ENCODE measurements at places on chromosomes 16 and 17.

DNA sequence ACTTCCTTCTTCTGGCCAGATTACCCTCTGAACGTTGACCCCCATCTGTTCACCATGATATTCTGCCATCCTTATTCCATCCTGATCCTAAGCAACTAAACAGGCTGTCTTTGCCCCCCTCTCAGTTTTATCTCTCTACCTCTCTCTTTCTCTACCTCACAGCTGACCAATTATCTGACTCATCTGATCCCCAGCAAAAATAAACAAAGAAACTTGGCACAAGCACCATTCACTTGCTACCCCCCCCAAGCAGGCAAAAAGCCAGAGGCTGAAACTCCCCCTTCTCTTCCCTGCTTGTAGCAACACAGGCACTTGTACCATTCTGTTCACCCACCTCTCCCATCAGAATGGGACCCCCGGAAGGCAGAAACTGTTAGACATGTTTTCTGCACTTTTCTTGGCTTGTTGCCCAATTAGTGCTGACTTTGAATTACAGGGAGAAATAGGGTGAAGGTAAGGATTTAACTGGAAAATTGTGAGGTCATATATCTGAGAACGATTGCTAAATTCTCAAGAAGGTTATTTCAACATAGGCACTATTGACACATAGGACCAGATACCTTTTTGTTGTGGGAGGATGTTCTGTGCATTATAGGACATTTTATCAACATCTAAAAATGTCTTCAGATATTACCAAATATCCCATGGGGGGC is 163.2 kb downstream of the TOX3 start:
- DNase-seq = no peak

DNA sequence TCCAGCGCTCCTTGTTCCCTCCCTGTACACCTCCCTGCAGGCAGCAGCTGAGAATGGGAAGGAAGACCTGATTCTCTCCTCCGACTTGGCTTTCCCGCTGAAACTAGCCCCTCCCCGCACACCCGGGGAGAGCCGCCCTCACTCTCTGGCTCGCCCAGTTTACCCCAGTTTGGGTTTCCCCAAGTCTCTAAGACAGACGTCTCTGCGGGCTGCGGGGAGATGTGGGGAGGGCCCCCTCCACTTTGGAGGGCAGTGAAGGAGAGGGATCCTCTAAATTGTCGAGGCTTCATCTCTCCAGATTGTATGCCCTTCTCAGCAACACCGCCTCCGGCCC is 797 bp downstream of the GRB7 start:
- peak; percentile 33 for DNase-seq

DNA sequence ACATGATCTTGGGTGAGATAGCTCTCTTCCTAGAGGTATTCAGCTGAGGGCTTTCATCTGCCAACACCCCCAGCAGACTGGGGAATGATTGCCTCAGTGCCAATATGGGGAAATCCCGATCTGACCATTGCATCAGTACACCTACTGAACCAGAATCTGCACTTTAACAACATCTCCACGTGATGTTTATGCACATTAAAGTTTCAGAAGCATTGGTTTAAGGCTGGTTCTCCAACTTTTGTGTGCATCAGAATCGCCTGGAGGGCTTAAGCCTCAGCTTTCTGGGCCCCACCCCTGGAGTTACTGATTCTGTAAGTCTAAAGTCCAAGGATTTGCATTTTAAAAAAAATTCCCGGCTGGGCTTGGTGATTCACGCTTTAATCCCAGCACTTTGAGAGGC is 123.6 kb upstream of the MED13 start:
- no peak for DNase-seq

GRCh38 chr16:23502466-23502865 is 7.8 kb downstream of the GGA2 start:
- DNase-seq = no peak

DNA sequence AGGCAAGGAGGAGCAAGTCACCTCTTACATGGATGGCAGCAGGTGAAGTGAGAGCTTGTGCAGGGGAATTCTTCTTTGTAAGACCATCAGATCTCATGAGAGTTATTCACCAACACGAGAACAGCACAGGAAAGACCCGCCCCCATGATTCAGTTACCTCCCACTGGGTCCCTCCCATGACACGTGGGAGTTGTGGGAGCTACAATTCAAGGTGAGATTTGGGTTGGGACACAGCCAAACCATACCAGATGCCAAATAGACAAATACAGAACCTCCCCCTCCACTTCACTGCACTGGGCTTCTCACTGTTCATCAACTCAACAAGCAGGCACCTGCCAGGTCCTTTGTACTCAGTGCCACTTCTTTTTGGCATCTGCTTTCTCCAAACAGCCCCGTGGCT is 100.2 kb downstream of the WSCD1 start:
- DNase-seq = no peak

DNA sequence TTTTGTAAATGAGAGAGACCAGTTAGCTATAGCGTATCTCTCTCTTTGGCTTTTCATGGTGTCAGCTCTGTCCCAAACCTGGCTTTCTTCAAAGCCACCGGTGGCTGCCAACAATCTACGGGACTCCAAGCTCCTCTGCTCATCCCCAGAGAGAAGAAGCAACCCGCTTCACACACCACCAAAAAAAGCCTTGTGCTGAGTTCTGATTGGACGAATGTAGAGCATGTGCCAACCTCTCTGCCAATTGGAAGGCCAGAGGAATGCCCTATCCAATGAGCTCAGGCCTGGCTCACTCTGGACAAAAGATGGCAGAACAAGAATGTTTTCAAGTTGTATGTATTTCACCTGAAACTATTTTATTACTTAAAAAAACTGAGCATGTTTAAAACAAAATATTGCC is 202.4 kb downstream of the C16orf95 start:
- no peak for DNase-seq

GRCh38 chr17:50129728-50130558 is at the start of gene SAMD14:
Gene SAMD14, minus strand, starts transcription at chr17:50130160. Its CDS starts 5,201 bp downstream, at chr17:50124959.
- DNase-seq = peak; percentile 53

- DNase-seq = no peak
Observed at GRCh38 chr17:50837980-50838954, 2.9 kb downstream of the WFIKKN2 start.

DNA sequence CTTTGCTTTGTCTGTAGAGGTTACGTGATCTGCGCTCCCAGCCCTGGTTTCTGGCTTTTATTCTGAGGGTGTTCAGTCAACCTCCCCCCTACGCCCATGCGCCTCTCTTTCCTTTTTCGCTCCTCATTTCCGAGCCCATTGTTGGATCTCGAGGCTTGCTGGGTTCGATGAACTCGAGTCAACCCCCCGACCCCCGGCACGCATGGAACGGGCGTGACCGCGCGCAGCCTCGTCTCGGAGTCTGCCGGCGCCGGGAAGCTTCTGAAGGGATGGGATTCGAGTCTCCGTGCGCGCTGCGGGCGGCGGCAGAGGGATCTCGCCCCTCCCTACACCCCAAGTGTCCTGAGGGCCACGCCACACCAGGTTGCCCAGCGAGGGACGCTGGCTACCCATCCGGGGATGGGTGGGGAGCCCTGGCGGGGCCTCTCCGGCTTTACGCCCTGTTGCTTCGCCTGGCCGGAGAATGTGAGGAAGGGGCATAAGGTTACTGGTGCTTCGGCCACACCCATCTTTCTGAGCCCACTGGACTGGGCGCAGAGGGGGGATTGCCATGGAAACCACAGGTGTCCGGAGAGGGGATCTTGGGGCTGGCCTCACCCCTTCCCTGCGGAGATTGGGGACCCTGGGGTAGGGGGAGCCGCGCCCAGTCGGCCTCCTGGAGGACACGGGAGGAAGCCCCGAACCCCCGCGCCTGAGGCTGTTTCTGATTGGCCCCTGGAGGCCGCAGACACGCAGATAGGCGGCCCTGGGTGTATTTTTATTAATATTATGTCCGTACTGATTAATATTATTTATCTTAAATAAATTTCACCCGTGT is 1.8 kb downstream of the MAPT start:
- no peak for DNase-seq

DNA sequence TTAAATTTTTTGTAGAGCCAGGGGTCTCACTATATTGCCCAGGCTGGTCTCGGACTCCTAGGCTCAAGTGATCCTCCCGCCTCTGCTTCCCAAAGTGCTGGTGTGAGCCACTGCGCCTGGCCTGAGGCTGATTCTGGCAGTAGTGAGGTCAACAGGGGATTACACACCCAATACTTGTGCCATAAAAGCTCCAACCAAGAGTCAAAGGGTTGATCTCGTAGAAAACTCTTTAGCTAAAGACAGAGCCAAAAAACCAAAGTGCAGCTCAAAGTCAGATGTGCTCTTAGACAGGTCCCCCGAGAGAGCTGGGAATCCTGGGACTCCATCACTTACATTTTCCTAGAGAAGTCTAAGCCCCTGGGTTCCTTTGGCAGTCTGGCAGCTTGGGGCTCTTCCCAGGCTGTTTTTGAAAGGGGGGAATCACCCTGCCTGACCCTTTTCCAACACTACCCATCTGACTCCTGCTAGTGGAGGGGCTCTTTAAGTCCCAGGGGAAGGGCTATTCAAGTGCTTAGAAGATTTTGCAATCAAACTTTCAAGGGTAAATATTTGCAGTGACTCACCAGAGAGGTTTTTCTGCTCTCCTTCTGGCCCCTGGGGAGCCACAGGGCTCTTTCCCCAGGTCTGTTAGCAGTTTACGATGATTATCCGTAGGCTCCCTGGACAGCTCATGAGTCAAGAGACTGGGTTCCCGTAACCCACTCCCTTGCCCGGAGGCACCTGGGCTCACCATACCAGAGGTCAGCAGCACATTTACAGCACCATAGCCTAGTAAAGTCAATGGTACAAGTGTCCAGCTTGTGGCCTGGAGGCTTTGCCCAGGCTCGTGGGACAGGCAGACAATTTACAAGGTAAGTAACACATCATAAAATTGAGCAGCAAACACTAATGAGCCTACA is 408.7 kb downstream of the SLC39A11 start:
- no peak for DNase-seq

- DNase-seq = no peak
Observed at GRCh38 chr17:9173386-9173983, 152.2 kb downstream of the NTN1 start.

DNA sequence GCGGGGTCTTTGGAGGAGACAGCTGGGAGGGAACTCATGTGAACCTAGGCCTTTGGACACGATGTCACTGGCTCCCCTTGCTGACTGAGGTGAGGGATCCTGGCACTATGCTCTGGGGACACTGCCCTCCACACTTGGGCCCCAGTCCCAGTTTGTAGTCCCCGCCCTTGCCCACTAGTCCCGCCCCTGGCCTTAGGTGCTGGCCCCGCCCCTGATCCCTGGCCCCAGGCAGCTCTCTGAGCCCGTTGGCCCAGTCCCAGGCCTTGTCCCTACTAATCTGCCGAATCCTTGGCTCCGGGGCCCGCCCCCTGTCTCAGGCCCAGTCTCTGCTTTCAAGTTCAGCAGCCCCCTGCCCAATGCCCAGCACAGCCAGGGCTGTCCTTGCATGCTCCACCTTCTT is 61.0 kb downstream of the SMPD3 start:
- no peak for DNase-seq

DNA sequence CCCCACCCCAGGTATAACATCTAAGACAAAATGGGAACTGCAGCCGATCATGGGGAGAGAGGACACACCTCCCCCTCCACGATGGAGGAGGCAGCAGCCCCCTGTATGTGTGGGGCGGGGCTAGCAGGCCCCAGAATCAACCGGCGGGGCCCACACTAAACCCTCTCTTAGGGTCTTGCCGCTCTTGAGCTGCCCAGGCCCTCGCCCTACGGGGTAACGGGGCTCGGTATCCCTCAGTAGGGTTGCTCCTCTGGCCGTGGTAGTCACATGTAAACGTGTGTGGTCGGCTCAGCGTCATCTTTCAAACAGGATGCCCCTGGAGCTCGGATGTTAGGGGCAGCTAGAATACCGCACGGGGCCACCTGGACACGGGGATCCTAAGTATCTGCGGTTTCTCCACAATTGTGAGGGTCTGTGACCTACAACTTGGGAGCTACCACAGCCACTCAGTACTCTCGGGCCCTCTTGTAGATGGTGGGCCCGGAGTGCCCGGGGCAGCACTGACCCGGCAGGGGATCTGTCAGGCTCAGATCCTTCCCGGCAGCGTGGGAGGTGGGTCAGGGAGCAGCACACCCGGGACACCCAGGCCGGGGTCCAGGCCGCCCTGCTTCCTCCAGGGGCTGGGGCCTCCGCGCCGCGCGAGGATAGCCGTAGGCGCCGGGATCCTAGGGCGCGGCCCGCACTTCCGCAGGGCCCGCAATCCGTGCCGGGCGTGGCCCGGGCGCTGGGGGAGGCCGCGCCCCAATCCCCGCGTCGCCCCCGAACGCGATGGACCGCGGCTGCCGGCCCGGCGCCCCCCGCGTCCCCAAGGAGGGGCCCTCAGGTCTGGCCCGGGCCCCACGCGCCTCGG is 781 bp downstream of the ARHGDIA start:
- DNase-seq = peak; percentile 36

- DNase-seq = no peak
Observed at GRCh38 chr16:75007443-75007842, 8.6 kb downstream of the ZNRF1 start.

GRCh38 chr17:48012654-48013053 is 24.9 kb downstream of the COPZ2 start:
- no peak for DNase-seq

Data from CD4-positive, alpha-beta T cell treated with Interleukin-4 for 4 hours (primary cell).